H4 (cell line): ENCODE measurements at places on chromosomes 1 and 21.

GRCh38 chr1:60668585-60668984, 413.8 kb upstream of the NFIA start:
- no peak for DNase-seq

DNA sequence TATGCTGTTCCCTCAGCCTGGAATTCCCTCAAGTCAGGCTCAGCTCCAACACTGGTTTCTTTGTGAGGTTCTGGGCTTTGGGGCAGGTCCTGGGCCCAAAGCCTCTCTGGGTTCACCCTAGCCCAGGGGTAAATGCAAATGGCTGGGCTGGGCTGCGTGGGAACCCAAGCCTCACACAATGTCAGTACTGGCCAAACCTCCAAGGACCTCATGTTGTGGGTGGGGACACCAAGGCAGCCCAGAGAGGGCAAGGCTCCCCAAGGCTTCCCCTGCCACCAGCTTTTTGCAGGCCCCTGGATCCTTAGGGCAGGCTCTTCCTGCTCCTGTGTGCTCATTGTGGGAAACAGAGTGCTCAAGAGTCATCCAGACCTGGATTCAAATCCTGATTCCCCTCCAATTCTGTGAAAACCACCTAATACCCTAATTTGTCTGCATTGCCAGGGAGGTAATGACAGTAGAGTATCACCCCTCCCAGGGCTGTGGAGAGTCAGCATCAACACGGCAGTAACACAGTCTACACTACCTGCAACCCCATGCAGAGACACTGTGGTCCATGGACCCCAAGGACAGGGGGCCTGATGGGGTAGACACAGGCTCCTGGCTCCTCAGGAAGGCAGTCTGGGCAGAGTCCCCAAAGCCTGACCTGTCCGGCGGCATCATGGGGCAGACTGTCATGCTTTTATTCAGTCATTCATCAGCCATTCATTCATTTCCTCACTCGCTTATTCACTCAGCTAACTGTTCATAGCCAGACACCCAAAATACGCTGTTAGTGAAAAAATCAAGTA, 85.7 kb downstream of the DMRTB1 start:
- DNase-seq, result no peak

- peak; percentile 18 for DNase-seq
Observed at GRCh38 chr1:152886758-152887409, 8.8 kb downstream of the SMCP start.

GRCh38 chr1:231357187-231357772, 19.2 kb downstream of the SPRTN start:
- no peak for DNase-seq

GRCh38 chr1:22944346-22945055, 28.2 kb downstream of the LACTBL1 start:
- no peak for DNase-seq

DNA sequence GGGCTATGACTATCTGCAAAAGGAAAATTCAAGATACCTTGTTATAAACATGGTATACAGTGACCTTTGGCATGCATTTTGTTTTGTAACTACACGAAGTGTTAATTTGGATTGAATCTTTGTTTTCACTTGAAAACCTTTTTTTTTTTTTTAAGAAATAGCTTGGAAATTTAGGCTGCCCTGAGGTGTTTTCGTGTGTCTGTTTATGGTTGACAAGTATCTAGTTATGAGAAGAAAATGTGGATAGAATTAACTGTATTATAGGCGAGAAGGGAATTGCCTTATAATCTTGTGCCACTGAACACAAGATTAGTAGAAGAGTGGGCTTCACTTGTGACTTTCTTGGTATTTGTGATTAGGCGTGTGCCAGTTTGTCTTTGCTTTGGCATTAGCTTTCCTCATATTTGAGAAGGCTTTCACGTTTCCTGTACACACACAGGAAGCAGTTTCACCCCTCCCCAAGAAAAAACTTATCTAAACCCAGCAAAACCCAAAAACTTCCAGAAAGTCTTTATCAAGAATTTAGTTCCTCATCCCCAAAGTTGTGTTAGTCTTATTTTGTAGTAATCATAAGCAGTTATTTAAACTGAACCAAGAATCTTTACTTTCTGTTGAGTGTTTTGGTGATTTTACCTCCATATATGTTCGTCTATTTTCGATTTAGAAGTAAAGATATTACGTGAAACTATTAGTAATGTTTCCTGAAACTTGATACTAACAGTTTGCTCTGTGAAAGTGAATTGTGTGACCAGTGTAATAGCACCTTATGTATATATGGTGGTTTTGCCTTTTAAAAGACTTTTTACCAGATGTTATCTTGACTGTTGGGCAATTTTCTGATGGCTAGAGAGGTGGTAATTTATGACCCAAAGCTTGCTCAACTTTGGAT, 3.8 kb downstream of the DYRK1A start:
- peak; percentile 73 for DNase-seq

GRCh38 chr1:22773981-22774832, 63.6 kb downstream of the EPHB2 start:
- no peak for DNase-seq

DNA sequence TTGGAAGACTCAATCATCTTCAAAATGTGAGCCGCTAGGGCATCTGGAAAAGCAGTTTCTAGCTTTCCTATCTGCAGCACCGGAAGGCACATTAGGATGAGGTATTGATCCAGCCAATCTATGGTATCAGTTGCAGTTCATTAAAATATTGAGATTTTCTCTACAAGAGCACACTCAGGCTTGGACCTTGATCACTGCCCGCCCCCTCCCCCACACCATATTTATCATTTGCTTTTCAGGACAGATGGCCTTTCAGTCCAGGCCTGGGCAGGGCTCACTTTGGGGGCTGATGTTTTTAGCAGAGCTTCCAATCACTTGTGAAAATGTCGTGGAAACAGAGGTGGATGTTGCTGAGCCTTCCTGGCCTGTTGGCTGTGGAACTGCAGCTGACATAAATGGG, 17.5 kb downstream of the LHX4 start:
- no peak for DNase-seq
